ENCODE measurements at places on chromosomes 12 and 14.
A peak's percentile ranks its signal among the peaks of the same experiment; 100 is the strongest.

- no peak for DNase-seq
Measured at GRCh38 chr12:131919366-131920156, 9.5 kb upstream of the PUS1 start.

DNA sequence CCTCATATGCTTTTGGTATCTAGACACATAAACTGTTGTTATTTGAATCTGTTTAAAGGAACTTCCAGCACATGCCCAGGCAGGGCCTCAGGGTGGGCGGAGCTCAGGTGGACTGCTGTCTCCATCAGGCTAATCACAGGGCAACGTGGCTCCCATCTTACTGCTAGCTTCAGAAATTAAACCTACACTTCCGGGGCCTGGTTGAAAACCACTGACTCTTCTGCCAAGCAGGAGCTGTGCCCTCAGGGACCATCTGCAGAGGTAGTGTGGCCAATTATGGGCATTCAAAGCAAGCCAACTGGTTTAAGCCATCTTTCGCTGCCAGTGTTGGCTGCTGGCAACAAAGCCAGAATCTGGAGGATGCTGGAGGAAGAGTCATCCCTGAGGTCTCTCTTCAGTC, 97.5 kb downstream of the TMX1 start:
- no peak for DNase-seq

DNA sequence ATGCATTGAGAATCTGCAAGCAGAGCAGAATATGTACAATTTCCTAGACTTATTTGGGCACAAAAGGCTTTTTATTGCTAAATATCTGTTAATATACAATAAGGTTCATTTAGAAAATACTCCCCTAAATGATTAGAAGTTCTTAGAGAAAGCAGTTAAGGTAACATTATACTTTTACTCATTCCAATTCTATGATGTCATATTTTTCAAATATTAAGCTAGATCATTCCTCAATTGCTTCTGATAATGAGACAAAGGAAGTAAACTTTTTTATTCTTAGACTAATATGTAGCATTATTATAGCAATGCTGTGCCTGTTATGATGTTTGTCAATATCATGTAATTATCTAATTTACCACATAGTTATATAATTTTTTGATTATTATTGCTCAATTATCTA, 447.0 kb downstream of the SLC16A7 start:
- DNase-seq = no peak

DNA sequence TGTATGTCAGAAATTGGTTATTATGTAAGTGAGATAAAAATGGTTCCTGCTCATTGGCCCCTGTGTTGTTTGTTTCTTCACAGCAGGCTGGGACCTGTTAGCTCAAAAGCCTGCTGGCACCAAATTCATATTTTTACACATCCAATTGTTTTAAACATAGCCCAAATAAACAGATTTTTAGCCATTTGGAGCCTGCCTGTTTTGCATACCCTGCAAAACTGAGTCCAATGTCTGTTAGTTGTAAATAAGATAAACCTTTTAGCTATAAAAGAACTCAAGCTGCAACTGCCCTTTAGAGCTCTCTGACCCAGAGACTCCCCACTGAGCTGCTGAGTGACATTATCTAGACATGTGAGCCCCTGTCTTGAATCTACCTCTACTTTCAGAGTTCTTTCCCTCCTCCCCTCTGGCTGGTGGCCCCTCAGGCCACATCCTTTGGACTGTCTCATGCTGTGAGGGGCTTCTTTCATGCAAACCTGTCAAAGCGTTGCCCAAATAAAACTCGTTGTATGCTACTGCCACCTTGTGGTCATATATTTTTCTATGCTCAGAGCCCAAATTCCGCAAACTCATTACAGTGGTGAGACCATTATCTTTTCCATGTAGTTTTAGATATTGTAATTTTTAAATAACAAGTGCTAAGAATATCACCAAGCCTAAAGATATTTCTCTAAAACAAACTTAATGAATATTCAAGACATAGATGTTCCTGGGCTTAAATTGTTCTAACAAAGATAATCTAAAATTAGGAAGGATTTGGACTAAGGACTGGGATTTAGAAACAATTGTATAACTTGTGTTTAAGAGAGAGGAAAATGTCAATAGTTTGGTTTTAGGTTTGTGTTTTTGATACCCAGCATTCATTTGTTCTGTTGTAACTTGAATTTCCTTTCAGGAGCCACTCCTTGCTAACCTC, 337.9 kb downstream of the AACS start:
- DNase-seq = no peak

DNA sequence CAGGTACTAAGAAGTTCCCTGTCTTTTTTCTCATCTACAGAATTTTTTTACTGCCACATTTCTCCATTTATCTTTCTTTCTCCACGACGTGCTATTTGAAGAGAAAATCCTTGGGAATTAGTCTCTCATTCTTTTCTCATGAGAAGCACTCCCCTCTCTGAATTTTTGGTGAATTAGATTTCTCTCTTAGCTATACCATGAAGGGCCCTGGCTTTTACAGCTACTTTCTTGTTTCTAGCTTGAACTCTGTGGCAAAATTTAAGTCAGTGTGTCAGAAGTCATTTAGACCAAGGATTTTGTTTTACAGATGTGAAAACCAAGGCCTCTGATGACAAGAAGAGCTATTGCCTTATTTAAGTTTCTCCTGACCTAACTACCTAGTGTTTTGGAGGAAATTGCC, 213.1 kb downstream of the AEBP2 start:
- no peak for DNase-seq

DNA sequence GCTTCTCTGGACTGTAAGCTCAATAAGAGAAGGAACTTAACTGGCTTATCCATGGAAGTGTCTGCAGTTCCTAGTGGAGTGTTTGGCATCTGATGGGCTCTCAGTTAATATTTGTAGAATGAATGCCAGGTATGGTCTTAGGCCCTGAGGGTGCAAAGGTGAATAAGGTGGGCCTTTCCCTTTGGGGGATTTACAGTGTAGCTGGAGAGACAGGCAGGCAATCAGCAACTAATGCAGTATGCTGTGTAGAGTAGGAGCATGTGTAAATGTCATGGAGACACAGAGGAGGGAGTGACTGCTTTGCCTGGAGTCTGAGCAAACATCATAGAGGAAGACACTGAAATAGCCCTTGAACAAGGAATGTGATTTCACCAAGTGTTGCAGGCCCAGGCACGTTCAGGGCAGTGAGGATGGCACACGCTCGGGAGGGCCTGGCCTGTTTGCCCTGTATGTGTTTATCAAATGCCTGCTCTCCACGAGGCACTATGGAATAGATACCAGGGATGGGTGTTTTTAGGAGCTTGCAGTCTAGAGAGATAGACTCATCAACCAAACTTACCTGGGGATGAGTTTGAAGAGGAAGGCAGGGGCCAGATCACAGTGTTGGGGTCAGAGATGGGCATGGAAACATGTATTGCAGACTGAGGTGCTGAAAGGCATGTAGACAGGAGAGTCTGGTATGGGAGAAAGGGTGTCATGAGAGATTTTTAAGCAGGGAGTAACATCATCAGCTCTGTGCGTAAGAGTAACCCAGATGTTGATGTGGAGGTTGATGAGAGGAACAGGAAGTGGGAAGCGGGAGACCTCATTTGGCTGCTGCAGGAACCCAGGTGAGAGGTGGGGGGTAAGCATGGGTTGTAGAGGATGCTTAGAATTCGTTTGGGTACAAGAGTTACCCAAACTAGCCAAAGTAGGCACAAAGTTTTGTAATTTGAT, 54.1 kb downstream of the PLXNC1 start:
- no peak for DNase-seq

GRCh38 chr14:98138666-98139065, 1133.3 kb downstream of the BCL11B start:
- peak; percentile 62 for DNase-seq

GRCh38 chr12:32444895-32445294, 45.5 kb downstream of the FGD4 start:
- DNase-seq = no peak

- DNase-seq = no peak
Measured at GRCh38 chr14:23694085-23694948, 58.2 kb downstream of the DHRS2 start.

- DNase-seq = no peak
Measured at GRCh38 chr12:48160807-48161206, 3.5 kb upstream of the ASB8 start.

GRCh38 chr14:104393199-104393897, 186.2 kb upstream of the C14orf180 start:
- no peak for DNase-seq

DNA sequence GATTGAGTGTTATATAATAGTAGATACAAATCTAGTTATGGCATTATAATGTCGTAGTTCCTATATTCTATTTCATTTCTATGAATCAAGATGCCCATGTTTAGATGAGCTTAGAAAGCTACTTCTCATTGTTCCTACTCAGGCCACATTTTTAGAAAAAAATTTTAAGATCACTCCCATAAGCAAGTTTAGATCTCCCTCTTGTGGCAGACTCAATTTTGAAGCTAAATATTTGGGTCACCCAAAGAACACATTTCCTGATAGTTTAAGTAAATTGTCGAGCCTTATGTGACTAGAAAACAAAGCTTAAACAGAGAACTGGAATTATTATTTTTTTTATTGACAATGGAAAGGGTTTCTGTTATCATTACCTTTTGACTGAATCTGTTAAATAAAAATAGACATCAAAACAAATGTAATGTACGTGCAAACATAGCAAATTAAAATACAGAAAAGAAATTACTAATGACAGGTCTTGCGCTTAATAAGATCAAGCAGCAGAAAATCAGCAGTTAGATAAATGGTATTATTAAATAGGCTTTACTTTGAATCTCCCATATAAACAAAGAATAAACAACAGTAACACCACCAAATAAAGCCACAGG, 180.2 kb downstream of the ACSS3 start:
- DNase-seq = no peak

Data from activated CD4-positive, alpha-beta T cell treated with anti-CD3 and anti-CD28 coated beads, Interleukin-2, amount 50 U/mL, for 48 hours (primary cell).